ENCODE measurements at places on chromosomes 2 and 18. TPM values are rescaled to one million over a fixed set of nuclear protein-coding genes. Genes with fewer than 3 reads are reported as not detected.

The UGT1A3 gene
- not detected for total RNA-seq

The SALL3 gene
- total RNA-seq, result not detected

The RUFY4 gene
- total RNA-seq, result not detected

The LYPD6 gene
- total RNA-seq, result 2.4 TPM

The CHRNG gene
- 697 TPM for total RNA-seq

The CYP26B1 gene
- total RNA-seq, result 0.19 TPM

The MTLN gene
- 49.7 TPM for total RNA-seq

The RND3 gene
- 68.6 TPM for total RNA-seq

The AQP12B gene
- total RNA-seq, result not detected

The TGOLN2 gene
- 88.1 TPM for total RNA-seq

- DNase-seq, result peak; percentile 68
Measured at GRCh38 chr2:72973566-72974435, 56.5 kb downstream of the EMX1 start.

DNA sequence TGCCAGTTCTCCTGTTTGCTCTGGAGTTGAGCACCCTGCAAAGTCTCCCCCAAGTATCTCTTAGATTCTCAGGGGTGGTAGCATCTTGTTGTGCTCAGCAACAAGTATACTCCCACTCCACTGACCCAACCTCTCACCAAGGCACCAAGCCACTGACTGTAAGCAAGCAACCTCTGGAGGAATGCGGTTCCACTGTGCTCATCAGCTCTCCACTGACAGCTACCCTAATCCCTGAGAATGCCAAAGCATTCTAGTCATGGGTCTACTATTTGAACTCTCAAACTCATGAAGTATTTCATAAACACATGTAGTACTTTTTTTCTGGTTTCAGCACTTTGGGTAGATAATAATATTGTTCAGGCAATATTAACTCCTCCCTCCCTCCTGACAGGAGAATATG, 170.0 kb downstream of the EPHA4 start:
- DNase-seq, result peak; percentile 33

DNA sequence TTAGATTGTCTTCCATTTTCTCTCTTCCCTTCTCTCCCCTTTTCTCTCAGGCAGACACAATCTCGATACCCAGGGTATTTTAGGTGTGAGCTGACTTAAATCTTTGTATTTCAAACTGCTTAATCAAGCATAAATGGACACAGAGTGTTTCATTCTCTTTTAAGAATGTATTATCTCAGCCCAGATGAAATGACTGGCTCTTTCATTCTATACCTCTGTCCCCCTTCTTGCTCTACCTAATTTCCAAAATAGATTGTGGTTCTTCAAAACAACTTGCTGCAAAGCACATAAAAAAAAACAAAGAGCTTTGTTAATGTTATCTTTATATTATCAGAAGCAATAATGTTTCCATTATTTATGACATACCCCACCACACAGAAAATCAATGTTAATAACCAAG, 514.6 kb downstream of the ERBB4 start:
- DNase-seq, result no peak

- DNase-seq, result no peak
Measured at GRCh38 chr18:78659057-78659456, 320.6 kb upstream of the SALL3 start.

DNA sequence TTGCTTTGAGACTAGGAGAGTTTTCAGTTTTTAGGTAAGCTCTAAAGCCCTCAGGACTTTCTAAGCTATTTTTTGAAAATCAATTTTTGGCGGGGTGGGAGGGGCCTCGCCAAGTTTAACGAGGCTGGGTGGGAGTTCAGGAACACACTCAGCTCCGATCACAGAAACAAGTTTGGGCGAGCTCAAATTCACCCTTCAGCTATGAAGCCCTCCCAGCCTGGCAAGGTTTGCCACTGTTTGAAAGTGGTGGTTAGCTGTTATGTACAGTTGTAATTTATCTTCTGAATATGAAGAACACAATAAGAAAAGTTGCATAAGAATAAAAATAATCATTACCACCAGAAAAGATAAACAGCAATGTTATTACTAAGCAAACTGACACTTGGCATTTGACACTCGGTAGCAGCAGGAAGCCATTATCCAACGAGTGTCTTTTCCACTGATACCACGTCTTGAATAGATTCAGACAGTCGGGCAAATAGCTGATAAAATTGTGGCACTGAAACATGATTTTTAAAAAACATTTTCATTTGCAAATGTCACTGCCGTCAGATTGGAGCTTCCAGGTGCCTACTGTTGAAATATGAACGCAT, 59.8 kb downstream of the KCTD1 start:
- no peak for DNase-seq

GRCh38 chr2:239328351-239329191, 72.2 kb downstream of the HDAC4 start:
- DNase-seq, result peak; percentile 73

DNA sequence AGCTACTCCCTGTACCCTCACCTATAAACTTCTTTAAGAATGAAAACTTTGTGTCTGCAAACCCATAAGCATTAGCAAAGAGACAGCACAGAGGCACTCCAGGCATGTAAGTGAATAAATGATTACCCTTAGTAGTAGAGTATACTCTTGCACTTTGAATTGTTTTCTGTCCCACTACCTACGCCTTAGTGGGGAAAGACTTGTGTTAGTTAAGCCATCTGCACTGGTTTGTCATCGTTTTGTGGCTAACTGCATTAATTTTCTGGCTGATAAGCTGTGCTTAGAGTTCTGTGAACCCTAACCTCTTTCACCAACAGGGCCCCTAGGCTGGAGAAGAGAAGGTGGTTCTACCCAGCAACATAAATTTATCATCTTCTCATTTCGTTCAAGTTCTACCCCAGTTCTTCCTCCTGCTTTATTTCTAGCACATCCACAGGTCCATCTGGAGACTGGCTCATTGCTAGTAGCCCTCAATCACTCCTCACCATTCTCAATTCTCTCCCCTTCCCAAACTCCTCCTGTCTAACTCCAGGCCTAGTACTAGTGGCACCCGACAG, 710 bp downstream of the LMAN2L start:
- DNase-seq, result peak; percentile 9

DNA sequence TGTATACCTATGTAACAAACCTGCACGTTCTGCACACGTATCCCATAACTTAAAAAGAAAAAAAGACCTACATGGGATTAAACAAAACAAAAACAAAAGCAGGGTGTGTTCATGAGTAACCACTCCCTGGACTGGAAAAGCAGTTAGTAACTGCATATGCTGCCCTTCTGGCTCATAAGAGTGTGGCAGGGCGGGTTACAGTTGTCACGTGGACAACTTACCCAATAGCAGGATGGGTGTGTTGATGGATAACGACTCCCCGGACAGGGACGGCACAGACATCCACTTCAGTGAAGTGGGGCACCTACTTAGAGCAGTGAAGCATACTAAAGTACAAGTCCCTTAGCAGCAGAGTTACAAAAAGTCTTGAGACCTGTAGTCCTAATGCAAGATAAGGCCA, 136.7 kb downstream of the CCBE1 start:
- DNase-seq, result no peak

- DNase-seq, result no peak
Measured at GRCh38 chr2:152068226-152068625, 30.6 kb downstream of the CACNB4 start.

GRCh38 chr18:80192653-80193385, 54.5 kb downstream of the PARD6G start:
- no peak for DNase-seq

DNA sequence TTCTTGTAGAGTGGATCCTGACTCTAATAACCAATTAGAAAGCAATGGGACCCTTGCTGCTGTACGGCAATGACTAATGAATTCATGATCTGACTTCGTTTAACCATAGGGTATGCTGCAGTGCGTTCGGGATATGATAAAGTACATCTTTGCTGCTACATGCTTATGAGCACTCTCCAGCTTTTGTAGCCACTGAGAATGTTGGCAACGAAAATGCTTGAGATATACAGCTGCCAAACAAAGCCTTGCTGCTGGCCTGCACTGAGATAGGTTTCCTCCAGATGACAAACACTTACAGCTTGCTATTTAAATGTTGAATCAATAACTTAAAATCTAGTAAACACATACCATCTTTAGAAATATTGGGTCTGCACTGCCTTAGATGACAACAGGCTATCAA, 372.4 kb upstream of the SLC8A1 start:
- no peak for DNase-seq

DNA sequence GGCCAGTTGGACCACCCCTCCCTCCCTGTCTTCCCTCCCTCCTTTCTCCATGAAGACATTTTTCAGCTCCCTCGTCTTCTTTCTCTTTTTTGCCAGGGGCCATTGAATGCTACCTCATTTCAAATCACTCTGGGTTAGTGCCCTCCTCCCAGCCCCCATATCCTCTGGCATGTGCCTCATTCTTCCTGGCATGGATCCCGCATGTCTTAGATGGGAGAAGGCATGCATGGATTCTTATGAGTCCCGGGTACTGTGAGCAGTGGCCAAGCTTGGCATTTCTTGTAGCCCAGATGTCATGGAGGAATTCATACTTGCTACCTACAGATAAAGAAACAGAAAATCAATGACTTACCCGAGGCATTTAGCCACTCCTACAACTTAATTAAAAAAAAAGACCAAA, 9.0 kb upstream of the HAAO start:
- DNase-seq, result peak; percentile 62

DNA sequence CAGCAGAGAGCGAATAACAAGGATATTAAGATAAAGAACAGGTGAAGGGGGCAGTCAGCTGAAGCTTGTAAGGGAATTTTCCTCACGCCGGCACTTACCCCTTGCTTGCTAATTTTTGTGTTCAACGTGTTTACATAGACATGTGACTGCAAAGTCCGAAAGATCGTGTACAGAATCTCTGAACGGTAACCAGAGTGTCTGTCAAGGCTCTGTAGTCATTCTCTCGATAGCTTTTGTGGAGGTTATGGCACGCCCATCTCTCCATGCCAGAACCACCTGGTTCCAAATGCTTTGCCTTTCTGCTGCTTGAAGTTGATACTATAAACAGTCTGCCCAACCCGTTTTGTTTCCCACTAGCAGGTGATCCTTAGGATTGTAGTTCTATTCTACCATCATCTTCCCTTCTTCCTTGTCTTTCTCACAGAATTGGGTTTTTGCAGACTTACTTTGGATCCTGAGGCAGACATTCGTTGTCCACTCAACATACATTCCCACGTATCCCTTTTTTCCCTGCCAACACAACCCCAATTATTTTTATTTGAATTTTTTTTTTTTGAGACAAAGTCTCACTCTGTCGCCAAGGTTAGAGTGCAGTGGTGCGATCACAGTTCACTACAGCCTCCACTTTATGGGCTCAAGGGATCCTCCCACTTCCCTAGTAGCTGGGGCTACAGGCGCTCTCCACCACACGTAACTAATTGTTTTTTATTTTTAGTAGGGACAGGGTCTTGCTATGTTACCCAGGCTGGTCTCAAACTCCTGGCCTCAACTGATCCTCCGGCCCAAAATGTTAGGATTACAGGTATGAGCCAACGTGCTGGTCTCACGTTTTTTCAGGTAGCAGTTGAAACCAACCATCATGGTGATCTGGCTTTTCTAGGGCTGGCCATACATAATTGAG, 1.3 kb upstream of the USP34 start:
- peak; percentile 41 for DNase-seq

DNA sequence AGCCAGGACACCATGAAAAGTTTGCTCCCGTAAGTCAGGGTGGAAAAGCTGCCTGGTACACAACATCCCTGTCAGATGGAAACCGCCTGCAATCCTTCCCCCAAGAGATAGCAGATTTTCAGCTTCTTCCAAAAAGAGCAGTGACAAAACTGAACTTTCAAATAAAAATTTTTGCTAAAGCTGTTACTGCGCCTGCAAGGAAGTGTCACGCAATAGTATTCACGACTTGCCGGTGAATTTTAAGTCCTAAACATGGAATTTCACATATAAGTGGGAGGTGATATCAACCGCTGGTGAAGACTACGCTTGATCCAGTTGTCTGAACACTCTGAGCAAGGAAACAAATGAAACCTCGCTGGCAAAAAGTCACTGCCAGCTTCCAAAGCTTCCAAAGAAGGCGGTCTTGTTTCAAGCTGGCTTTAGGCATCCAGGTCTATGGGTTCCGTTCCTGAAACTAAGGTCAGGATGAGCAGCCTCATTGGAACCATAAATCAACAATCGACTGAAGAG, 2.8 kb downstream of the COL6A3 start:
- no peak for DNase-seq

DNA sequence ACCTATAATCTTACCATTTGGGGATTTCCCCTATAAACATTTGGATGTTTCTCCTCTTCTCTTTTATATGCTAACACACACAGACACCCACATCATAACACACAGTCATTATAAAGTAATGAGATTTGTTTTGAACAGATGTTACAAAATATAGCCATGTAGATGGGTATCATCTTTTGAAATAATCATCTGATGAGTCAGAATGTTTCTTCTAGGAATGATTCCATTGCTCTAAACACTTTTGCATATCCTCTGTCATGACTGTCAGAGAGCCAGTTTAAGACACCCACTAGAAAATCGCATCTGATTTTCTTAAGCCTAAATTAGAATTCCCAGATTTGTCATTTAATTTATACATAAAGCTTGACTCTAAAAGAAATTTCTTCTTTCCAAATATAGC, 442.6 kb downstream of the CMPK2 start:
- peak; percentile 3 for DNase-seq

- peak; percentile 76 for DNase-seq
Measured at GRCh38 chr2:10185046-10185445, 62.5 kb downstream of the RRM2 start.

GRCh38 chr2:28952836-28953211, 28.3 kb upstream of the TOGARAM2 start:
- no peak for DNase-seq

DNA sequence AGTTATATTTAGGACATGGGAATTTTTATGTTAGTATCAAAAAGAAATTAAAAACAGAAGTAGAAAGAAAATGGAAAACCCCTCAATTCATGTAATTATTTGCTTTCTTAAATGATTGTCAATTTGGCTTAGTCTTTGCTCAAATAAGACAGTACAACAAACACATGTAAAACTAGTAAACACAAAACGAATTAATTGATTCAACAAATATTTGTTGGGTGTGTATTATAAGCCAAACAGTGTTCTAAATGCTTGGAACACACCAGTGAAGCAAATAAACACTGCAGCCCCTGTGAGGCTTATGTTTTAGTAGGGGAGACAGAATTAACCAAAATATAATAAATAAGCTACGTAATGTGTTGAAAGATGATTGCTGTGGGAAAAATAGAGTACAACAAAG, 234.5 kb upstream of the STON1 start:
- no peak for DNase-seq

DNA sequence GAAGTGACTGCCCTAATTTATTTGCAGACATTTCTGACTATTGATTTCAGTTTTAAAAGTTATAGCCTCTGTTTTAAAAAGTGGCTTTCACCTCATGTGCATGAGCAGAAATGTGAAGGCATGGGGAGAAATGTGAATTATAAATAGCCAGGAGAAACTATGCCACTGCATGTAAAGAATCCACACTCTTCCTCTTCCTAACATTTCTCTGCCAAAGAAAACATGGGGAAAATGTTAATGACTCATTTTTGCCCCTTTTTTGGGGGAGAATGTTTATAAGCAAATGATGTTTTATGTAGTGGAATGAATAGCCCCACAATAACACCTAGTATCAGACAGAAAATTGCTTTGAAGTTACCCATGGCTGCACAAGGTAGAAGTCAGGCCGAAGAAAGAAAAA, 249.0 kb upstream of the TANK start:
- no peak for DNase-seq

- peak; percentile 33 for DNase-seq
Measured at GRCh38 chr18:79507546-79508480, 112.1 kb downstream of the NFATC1 start.

GRCh38 chr18:80037869-80038630, 3.8 kb downstream of the RBFA start:
- DNase-seq, result no peak
